ENCODE measurements at places on chromosomes 7 and 10.

DNA sequence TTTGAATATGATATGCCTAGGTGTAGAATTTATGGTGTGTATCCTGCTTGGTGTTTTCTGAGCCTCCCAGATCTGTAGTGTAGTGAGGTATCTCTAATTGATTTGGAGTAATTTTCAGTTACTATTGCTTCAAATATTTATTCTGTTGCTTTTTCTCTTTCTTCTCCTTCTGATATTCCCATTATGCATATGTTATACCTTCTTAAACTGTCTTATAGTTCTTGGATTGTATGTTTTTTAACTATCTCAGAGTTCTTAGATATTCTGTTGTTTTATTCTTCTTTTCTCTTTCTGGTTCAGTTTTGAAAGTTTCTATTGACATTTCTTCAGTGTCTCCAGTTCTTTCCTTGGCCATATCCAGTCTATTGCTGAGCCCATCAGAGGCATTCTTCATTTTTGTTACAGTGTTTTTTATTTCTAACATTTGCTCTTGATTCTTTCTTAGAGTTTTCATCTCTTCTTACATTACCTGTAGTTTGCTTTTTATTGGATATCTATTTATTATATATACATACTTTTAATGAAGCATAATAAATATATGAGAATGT lies 205.4 kb upstream of the LRGUK start:
- no peak for DNase-seq

DNA sequence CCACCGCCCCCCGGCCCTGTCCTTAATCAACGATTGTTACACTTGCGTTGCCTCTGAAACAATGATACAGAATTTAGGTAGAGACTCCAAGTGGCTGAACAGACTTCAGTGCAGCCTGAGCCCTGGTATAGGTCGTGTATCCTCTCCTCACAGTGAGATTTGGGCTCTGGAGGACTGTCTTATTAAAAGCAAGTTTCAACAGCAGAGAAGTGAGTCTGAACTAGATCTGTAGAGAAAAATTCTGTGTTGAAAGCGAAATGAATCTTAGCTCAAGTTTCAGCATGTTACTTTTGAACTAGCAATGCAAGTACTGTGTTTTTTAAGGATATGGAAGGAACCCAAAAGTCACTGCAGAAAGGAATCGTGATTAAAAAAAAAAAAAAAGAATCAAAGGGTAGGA lies 103.1 kb downstream of the HOXA1 start:
- DNase-seq = no peak

DNA sequence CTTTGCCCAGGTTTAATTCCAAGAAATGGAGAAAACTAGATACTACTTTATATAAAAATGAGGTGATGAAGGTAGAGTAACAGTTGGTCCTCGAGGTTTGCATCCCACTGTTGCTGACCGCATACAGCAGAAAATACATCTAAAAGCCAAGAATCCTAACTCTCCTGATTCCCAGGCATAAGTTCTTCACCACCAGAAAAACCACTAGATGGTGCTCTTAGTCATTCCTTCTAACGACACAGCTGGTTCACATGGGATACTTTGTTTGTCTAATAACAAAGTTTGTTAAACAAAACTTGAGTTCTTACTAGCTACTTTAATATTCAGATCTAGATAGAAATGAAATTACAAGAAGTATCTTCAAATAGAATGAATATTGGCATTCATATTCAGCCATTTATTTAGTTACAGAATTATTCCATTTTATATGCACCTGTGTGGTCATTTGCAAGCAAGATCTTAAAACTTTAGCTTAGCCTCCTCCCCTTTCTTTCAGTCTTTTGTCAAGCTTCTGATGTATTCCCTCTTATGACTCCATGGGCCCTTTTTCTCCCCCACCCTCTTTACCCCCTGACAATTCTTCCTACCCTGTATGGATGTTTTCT lies 54.1 kb upstream of the CYP26C1 start:
- no peak for DNase-seq

GRCh38 chr7:101226721-101227120 lies 8.8 kb downstream of the ZNHIT1 start:
- no peak for DNase-seq

GRCh38 chr7:146129997-146130396 lies 13.4 kb downstream of the CNTNAP2 start:
- no peak for DNase-seq

- no peak for DNase-seq
Measured at GRCh38 chr10:120221873-120222485, 235.0 kb upstream of the PLPP4 start.

GRCh38 chr10:121838149-121838548 lies 89.7 kb downstream of the ATE1 start:
- DNase-seq = no peak

DNA sequence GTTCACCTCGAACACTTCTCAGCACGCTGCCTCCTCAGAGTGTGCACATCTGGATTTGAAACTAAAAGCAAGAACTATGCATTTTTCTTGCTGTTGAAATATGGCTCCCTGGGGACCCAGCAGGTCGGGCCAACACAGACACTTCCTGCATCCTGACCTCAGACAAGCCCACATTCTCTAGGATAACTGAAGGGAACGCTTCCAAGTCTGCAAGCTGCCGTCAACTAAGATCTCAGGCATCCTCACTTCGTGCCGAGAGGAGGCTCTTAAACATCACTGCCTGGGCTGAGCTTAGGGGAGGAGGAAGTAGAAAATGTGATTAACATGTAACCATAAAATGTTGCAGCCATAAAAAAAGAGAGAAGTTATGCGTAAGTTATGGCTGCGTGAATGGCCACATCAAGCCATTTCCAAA lies 65.5 kb downstream of the PYROXD2 start:
- peak; percentile 96 for DNase-seq

DNA sequence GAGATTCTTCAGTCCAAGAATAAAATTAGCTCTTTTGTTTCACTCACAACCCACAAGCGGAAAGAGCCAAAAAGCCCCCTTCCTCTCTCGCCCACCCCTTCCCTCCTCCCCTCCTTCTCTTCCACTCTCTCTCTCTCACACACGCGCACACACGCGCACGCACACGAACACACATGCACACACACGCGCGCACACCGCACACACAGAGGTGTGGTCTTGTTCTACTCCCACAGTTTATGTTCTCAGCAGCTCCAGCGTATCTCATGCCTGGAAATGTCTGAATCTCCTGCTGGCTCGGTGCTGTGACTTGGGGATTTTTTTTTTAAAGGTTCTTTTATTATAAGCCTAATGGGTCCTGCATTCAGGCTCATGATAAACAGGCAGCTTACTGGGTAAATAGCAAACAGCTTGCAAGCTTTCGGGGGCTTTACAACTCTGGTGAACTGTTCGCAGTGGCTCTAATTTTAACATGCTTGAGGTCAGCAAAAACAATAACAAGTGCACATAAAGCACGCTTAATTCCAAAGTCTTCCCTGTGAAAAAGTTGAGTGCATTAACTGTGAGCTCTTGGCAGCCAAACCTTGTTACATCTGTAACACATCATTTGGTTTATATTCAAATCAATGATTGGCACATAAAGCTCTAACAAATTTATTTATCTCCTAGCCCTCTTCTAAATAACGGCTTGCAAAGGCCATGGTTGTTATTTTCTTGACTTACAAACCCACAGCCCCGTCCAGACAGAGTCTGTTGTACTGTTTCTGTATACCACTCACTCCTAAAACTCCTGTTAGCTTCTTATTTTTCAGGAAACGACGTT lies 424.1 kb upstream of the MGMT start:
- no peak for DNase-seq

- DNase-seq = no peak
Measured at GRCh38 chr10:96988426-96988825, 156.3 kb downstream of the LCOR start.

- DNase-seq = no peak
Measured at GRCh38 chr10:11225935-11226334, 208.3 kb downstream of the CELF2 start.

DNA sequence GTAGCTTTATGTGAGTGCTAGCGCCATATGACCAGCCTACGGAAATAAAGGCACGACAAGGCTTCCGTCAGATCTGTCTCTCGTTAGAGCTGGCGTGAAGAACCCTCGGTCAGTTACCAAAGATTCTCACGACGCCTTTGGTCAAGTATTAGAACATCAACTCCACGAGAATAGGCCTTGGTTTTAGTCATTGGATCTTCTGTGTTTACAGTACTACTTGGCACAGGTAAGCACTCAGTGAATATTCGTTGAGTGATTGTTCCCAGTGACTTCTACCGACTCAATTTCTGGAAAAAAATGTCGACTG lies 316 bp downstream of the RBM48 start:
- no peak for DNase-seq

DNA sequence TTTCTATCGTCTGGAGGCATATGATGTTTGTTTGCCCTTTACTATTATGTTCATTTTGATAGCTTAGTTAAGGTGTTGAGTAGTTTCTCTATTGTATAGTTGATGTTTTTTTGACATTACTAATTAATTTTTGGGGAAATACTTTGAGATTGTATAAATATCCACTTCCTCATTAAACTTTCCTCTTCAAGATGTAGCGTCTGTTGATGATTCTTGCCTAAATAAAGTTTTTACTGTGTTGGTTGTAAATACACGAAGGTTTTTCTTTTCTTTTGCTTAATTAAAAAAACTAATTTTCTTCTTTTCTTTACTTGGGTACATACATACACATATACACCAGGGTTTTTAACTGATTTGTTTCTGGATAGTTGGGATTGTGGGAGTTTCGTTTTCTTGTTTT lies 8.5 kb downstream of the KMT2E start:
- no peak for DNase-seq

GRCh38 chr7:156180451-156181229 lies 368.4 kb upstream of the SHH start:
- DNase-seq = no peak

- no peak for DNase-seq
Measured at GRCh38 chr10:67670401-67670800, 25.6 kb downstream of the CTNNA3 start.

GRCh38 chr10:23110722-23111516 lies 15.5 kb downstream of the MSRB2 start:
- no peak for DNase-seq

DNA sequence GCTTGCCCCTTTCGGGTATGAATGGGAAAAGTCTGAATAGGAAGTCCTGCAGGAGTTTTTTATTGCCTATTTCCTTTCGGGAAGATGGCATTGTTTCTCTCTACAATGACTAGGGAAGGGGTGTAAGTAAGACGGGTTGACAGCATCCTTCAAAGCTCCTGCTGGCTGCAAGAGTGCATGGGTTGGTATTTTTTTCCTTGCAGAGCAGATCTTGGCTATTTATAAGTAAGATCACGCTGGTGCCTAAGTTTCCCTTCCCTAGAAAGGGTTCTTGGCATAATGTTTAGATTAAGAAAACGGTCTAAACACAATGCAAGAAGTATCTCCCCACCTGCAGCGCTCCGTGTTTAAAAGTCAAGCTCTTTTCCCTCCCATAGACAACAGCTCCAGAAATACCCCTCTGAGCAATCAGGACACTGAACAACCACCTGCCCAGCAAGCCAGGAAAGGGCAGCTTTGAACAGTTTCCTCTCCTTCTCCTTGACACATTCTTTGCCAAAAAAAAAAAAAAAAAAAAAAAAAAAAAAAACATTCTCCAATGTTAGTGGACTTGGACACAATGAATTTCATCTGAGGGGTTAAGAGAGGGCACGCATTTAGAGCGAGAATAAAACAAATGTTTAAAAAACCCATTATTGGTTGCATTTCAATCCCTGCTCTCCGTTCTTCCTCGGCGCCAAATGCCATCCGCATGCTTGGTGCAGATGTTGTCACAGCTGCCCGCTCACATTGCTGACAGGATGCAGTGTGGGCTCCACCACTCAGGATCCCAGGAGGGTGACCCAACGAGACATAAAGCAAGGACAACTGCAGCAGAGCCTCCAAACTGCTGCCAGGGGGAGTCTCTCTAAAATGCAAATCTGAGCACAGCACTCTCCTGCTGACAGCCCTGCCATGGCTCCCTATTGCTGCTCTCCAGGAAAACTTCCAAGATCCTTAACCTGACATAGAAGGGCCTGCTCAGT lies 427.4 kb upstream of the MGMT start:
- no peak for DNase-seq

DNA sequence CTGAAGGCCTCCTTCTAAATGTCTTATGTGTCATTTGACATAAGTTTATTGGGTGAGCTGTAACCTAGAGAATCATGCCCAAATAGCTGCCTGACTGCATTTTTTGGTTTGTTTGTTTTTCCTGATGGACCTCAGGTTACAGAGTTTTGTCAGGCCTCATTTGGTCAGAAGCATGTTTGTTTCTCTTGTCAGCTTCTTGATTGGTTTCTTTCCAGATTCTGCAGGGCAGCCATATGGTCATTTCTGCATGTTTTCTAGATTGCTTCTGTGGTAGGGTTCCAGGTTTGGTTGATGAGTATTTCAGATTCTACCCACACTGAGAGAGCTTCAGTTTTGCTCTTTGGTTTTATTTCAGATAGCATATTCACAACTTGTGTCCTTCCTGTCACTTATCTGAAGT lies 28.0 kb downstream of the GLCCI1 start:
- no peak for DNase-seq

- DNase-seq = no peak
Measured at GRCh38 chr7:53504914-53505313, 469.5 kb downstream of the POM121L12 start.

- DNase-seq = no peak
Measured at GRCh38 chr7:26321435-26321834, 29.8 kb downstream of the SNX10 start.

- no peak for DNase-seq
Measured at GRCh38 chr7:50330696-50331095, 26.2 kb downstream of the IKZF1 start.

GRCh38 chr10:100186253-100187212 lies 704 bp upstream of the ERLIN1 start:
- no peak for DNase-seq

- DNase-seq = no peak
Measured at GRCh38 chr10:60424971-60425370, 35.3 kb upstream of the ANK3 start.

DNA sequence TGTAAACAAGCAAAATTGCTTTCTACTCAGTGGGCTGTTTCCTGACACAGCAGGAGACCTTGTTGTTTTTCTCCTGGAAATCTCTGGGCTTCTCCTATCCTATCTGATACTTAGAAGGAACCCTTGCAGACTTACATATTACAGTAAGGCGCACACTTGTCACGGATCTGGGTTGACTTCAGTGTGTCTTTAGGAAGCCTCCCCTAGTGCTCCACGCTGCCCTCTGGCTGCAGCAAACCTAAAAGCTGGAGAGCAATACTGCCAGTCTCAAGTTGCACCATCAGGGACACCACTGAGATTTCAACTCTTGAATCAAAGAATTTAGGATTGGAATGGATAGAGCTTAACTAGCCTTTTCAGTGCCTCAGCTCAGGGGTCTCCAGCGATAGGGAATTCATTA lies 495.3 kb downstream of the LRMDA start:
- DNase-seq = no peak

DNA sequence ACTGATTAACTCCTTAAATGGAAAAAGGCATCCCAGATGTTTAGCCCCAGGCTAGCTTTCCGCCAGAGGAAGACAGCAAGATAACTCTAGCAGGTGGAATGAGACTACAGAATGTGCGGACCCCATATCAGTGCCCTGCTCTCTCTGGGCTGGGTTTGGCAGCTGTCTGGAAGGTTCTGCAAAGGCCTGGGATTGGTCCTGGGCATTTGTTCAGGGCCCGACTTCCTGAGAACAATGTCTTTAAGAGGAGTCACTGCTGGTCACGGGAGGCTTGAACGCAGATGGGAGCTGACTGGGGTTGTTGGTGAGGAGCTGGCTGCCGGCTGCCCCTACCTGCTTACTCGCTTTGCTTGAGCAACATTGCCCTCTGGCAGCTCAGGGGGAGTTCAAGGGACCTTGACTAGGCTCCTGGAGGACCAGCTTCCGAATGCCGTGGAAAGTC lies 130.6 kb upstream of the BTBD16 start:
- no peak for DNase-seq

GRCh38 chr7:28539289-28539981 lies 127.1 kb downstream of the CREB5 start:
- DNase-seq = no peak
